Left hindlimb (tissue), 1 donor: ENCODE measurements at places on chromosomes 2 and 18.

DNA sequence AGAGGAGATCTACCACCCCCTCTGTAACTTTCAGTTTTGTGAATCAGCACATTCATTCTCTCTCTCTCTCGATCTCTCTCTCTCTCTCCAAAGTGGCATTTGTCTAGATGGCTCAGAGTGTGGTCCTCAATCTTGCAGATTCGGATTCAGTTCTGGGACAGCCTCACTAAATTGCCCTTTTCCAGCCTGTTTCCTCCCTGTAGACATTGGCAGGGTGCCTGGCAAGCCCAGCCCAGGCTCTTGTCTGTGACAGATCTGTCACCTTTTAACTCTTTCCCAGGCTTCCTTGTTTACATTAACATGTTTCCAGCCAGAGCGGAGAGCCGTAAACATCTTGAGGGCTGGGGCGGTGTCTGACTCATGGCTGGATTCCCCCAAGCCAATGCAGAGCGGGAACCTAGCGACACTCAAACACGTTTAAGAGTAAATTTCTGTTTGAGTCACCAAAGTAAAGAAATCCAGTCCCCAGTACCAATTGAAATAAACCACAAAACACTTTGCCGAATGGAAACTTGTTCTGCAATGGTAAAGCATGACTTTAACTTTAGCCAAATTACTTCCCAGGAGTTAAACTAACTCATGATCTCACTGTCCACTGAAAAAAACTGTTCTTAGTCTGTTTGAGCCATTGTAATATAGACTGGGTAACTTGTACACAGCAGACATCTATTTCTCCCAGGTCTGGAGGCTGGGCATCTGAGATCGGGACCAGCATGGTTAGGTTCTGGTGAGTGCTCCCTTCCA lies 6.6 kb upstream of the CYP27C1 start:
- DNase-seq = peak; percentile 62

DNA sequence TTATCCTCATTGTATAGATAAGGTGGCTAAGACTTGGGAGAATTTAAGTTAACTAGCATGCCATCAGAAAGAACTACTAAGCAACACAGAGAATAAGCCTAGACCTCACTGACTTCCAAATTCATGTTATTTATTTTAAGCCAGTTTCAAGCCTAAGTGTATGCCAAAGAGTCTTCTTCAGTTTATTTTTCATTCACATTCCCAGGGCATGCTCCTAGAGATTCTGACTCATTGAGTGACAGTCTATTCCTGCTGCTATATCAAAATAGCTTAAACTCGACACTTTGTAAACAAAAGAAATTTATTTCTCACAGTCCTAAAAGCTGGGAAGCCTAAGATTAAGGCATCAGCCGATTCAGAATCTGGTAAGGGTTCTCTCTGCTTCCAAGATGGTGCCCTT lies 467.1 kb downstream of the MBD2 start:
- no peak for DNase-seq

DNA sequence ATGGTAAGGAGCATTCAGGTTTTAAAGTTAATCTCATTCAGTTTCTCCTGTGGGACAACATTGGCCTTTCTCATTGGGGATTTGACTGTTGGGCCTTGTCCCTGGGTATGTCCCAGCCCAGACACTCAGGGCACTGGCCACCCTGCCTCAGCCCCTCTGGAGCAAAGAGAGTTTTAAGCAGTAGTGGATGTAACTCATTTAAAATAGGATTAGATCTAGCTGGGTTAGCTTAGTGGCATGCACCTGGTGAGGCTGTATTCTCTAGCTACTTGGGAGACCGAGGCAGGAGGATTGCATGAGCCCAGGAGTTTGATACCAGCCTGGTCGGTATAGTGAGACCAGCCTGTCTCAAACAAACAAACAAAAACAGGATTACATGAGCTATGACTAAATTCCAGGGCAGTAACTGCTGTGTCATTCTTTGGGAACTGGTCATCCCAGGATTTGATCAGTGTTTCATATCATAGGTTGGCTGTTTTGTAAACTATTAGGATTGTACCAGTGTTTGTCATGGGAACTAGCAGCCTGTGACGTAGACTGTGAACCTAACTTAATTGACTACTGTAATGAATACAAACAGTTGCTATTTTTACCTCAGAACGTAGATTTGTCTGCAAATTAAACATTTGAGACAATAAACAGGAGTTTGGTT lies 12.5 kb downstream of the INPP4A start:
- DNase-seq = no peak

GRCh38 chr18:8140841-8141501 lies 468.3 kb upstream of the RAB12 start:
- DNase-seq = no peak

GRCh38 chr2:241039416-241039815 lies 41.0 kb downstream of the SNED1 start:
- no peak for DNase-seq

GRCh38 chr2:223865907-223866508 lies 28.6 kb upstream of the AP1S3 start:
- DNase-seq = no peak

GRCh38 chr18:27662537-27662936 lies 477.4 kb upstream of the CHST9 start:
- no peak for DNase-seq

GRCh38 chr2:135775420-135775819 lies 33.8 kb downstream of the UBXN4 start:
- no peak for DNase-seq

- no peak for DNase-seq
These were observed 67.7 kb downstream of the EPAS1 start for GRCh38 chr2:46364797-46365457.

DNA sequence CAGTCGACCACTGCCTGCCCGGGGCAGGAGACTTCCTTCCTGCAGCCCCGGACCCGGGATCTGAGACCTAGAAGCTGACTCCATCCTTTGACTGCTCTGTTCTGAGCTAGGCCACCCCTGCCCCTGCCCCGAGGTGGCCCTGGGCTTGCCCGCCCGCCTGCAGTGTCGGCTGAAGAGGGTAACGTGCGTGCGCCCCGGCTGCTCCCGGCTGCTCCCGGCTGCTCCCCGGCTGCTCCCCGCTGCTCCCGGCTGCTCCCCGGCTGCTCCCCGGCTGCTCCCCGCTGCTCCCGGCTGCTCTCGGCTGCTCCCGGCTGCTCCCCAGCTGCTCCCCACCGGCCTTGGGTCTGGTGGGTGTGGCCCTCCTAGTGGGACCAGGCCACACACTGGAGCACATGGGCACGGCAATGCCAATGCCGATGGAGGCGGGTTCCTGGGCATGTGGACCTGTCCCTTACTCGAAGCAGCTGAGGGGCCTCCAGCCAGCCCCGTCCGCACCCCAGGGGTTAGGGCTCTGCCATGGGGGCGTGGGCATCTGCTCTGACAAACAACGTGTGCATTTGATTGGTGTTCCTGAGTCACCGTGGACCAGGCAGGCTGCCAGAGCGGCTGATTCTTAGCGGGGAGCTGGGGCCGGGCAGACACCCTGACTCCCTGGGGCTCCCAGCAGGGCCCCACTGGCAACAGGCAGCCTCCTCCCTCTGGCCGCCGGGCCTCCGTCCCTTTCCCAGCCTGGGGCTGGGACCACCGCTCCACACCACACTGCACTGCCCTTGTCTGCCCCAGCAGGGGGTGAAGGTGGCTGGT lies 2.0 kb upstream of the GAL3ST2 start:
- DNase-seq = peak; percentile 12
